RPMI7951 (cell line): ENCODE measurements at places on chromosomes 7 and 10. TPM values are rescaled to one million over a fixed set of nuclear protein-coding genes. Genes with fewer than 3 reads are reported as not detected.

Gene C10orf90
- total RNA-seq = 0.88 and 2.5 TPM in 2 replicates

Gene ARMH3
- total RNA-seq = 3.8 and 5.7 TPM in 2 replicates

Gene EPDR1
- total RNA-seq = 31.6 and 35.1 TPM in 2 replicates

Gene SPDYE9
- not detected in 2 replicates for total RNA-seq

Gene CNOT4
- 8.3 and 11.9 TPM in 2 replicates for total RNA-seq
